ENCODE measurements at places on chromosomes 2 and 18.

- DNase-seq, result no peak
Measured at GRCh38 chr2:888211-888801, 62.3 kb upstream of the SNTG2 start.

DNA sequence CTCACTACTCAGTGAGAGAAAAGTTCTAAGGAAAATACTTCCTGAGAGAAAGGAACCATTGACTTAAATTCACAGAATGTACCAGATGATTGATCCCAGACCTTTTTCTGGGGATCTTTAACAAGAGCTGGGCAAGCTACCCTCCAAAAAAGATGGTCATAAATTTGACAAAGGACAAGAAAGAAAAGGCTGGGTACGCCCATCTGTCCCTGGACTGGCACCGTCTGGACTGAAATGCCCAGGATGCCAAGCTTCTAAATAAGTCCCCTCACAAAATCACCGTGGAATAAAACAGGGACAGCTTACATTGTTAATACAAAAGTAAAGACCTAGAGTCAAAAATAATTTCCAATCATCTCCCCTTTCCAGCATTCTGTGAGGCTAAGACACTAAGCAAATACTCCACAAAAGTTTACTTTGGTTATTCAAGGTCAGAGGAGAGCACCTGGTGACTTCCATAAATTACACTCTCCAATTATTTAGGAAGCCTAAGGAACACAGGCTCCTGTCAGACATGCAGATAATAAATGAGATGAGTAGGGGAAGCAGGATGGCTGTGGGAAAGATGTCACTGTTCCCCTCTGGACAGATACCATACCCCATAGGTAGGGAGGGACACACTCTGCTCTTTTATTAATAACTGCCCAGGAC is 69.9 kb downstream of the UXS1 start:
- no peak for DNase-seq

- no peak for DNase-seq
Measured at GRCh38 chr2:95260028-95261023, 13.9 kb upstream of the PROM2 start.

GRCh38 chr18:74399091-74399887 is 57.8 kb downstream of the DIPK1C start:
- no peak for DNase-seq

DNA sequence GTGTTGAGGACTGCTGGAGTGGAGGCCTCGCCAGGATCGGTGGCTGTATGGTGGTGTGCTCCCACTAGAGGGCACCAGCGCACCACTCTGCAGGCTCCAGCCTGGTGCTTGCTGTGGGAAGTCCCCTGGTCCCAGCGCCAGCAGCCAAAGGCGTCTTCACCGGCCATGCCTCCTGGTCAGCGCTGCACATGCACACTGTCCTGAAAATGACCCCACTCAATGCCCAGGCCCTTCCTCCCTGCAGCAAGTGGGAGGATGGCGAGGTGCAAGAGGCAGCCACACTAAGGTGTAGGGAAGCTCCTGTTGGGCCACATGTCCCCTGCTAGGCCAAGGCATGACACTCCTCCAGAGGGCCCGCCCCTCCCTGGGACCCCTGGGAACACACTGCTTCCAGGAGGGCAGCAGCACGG is 136.5 kb downstream of the CTIF start:
- DNase-seq, result peak; percentile 63

- DNase-seq, result no peak
Measured at GRCh38 chr2:3664925-3665324, 6.9 kb downstream of the ALLC start.

GRCh38 chr2:168929031-168929430 is 27.9 kb downstream of the G6PC2 start:
- DNase-seq, result no peak

DNA sequence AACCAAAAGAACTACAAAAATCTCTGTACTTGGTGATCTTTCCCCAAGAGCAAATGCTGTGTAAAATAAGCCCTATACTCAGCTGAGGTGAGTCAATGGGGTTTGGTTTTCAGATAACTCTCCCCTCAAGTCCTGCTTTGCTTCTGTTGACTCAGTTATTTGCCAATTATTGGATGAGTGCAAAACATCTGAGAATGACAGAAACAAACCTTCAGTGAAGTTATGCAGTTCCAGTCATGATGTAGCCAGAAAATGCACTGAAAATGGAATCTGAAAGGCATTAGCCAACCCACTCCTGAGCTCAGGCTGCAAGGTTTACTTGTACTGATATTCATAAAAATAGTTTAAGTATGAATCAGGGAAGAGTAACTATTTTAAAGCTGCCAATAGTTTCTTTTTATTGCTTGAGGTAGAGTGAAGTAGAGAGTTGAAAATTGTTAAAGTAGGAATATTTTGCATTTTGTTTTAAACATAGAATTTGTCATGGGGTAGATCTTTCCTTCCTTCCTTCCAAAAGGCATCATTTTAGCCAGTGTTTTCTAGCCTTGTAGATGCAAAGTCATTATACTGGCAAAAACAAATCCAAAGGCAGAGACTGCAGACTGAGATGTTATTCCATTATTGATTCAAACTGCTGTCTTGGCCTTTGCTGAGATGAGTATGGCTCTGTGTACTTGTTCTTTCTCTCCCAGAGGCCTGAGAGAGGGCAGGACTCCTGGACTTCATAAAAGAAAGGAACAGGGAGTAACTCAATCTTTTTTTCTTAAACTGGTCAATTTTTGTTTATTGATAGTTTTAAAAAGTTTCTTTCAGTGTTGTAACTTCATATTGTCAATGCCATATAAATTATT is 215.3 kb downstream of the RND3 start:
- DNase-seq, result no peak

- DNase-seq, result no peak
Measured at GRCh38 chr18:48859311-48860268, 91.2 kb downstream of the SMAD7 start.

- DNase-seq, result no peak
Measured at GRCh38 chr2:37560241-37560848, 111.1 kb downstream of the CDC42EP3 start.

DNA sequence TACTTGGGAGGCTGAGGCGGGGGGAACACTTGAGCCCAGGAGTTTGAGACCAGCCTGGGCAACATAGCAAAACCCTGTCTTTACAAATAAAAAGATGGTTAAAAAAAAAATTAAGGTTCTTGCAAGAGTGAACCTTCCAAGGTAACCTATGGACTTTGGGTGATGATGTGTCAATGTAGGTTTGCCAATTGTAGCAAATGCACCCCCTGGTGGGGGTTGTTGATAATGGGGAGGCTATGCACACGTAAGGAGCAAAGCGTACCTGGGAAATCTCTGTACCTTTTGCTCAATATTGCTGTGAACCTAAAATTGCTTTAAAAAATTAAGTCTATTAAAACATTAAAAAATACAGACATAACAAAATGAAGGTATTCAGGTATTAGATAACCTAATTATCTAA is 70.4 kb downstream of the CWC22 start:
- DNase-seq, result no peak

GRCh38 chr2:145235312-145235711 is 715.4 kb upstream of the ZEB2 start:
- no peak for DNase-seq

DNA sequence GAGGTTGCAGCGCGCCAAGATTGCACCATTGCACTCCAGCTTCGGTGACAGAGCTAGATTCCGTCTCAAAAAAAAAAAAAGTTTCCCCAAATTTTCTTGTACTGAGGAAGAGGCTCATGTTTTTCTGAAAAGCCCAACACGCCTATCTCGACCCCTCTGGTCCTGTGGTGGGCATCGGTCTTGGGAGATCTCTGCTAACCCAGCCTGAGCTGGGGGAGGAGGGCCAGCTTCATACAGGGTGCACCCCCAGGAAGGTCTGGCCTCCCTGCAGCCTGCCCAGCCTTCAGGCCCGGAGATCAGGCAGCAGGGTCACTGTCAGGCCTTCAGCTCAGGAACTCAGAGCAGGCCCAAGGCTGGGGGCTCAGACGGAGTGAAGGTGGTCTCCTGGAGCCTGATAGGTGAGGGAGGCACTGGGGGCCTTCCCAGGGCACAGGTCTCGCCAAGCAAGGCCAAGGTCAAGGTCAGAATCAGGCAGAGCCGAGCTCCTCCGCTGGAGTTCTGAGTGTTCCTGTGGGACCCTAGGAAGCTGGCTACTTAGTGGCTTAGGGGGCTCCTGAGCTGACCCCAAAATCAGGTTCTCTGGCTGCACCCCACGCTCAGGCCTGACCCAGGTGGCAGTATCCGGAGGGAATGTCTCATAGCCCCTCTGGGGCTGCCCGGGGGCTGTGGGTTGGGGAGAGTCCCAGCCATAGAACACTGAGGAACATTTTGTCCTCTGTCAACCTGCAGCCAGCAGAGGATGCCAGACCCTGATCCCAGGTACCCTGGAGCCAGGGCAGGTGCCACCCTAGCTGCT is 37.9 kb upstream of the SMAD7 start:
- DNase-seq, result no peak

DNA sequence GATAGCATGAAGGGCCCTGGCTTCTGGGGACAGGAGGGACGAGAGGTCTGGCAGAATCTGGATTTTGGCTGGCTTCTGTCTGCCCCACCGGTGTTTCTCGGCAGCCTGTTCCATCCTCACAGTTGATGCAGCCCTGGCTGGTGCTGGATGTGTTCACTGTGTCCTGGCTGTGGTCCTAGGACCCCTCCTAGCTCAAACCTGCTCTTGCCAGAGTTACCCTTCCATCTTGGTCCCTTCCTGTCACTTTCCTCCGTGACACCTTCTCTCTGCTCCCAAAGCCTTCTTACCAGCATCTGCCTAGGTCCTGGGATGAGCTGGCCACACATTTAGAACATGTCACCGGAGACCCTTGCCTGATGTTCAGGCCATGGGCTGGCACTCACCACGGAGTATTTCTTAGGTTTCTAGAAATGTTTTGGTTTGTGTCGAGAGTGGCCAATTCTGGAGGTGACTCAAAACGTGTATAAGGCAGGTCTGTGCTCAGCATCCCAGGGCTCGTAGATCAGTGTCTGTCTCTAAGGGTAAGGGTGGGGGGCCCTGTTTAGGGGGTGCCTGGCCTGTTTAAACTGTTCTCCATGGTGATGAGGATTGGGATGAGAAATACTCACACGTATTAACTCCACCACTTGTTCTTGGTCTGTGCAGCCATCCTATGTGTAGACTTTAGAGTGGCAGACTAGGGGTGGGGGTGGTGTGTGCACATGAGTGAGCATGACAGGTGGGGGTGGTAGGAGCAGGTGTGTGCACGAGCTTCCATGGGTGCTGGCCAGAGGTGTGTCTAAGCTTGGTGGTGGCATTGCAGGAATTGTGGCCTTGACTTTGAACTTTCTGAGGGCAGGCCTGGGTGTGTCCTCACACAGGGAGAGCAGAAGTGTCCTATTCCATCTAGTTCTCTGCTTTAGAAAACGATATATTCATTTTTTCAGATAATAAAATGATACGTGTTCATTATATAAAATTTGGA is 162.7 kb downstream of the DYSF start:
- no peak for DNase-seq
